ENCODE measurements at places on chromosomes 2 and 18.

- DNase-seq: no peak
Measured at GRCh38 chr2:84486441-84487115, 27.5 kb upstream of the SUCLG1 start.

DNA sequence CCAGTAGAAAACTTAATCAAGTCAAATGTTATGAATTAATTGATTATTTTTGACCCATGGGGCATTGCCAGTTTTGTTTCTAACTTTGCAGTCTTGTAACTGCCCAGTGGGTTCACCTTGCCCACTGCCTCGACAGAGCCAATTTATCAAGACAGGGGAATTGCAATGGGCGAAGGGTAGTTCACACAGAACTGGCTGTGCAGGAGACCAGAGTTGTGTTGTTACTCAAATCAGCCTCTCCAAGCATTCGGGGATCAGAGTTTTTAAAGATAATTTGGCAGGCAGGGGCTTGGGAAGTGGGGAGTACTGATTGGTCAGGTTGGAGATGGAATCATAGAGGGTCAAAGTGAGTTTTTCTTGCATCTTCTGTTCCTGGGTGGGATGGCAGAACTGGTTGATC is 168.5 kb upstream of the COPS8 start:
- no peak for DNase-seq

DNA sequence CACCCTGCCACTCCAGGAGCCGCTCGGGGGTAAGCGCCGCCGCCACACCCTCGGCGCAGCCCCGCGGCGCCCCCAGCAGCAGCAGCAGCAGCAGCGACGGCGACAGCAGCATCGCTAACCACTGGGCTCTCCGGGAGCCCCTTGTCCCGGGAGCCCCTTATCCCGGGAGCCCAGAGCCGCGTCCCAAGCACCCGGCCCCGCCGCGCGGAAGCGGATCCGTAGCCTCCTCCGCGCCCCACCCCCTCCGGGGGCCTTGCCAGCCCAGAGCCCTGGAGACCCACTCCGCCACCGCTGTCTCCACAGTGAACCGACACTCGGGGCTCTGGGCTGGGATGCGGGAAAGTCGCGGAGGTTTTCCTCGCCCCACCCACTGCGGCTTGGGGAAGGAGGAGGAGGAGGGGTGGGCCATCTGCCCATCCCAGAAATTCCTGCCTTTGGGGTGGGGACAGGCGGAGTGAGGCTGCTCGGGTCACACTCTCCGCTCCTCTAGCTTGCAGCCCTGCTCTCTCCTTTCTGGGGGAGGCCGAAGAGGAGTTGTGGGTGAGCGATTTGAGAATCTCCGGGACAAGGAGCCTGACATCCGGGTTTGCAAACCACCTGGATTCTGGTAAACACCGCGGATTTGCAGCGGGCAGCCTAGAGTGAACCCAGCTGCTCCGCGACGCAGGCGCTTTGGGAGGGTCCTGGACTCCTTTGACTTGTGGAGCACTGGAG is at the start of gene PLA2R1:
Gene PLA2R1 (minus strand): TSS at position 324 of the 714 bp plus-strand sequence. CDS start 212 bp downstream, at position 112.
- no peak for DNase-seq

GRCh38 chr2:99670768-99671734 is 181.2 kb upstream of the REV1 start:
- no peak for DNase-seq

GRCh38 chr2:195037045-195037444 is 620.0 kb upstream of the SLC39A10 start:
- no peak for DNase-seq

- no peak for DNase-seq
Measured at GRCh38 chr2:238042849-238043584, 17.8 kb upstream of the SCLY start.

- no peak for DNase-seq
Measured at GRCh38 chr2:44933434-44933951, 8.0 kb upstream of the SIX3 start.

DNA sequence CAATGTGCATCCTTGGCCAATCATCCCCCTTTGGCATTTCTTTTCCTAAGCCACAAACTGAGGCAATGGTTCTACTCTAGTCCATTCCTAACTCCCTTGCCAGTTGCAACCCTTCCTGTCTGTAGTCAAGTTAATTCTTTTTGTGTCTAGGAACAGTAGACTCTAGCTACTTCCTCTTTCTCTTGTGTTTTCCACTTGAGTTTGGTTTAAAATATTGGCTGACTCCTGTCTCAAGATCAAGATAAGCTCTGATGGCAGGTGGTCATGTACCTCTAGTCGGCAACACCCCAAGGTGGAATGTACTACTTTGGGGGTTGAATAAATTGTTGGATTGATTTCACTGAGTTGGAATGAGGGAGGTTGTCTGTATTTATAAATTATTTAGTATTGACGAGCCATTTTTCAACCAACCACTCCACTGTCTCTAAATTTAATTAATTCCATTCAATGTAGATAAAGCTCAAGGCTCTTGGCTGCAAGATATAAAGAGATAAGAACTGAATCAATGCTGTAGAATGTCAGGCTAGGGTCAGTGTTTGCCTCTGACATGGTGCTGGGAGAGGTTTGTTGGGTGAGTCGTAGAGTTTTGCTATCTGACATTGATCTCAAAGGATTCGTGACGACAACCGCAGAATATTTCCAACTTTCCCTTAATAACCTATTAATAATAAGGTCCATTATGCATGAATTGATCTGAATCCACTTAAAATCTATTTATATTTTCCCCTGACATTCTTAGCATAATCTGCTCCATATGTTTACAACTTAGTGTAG is 188.7 kb upstream of the APCDD1 start:
- DNase-seq: no peak

- DNase-seq: no peak
Measured at GRCh38 chr2:170405326-170405725, 227.4 kb downstream of the MYO3B start.

DNA sequence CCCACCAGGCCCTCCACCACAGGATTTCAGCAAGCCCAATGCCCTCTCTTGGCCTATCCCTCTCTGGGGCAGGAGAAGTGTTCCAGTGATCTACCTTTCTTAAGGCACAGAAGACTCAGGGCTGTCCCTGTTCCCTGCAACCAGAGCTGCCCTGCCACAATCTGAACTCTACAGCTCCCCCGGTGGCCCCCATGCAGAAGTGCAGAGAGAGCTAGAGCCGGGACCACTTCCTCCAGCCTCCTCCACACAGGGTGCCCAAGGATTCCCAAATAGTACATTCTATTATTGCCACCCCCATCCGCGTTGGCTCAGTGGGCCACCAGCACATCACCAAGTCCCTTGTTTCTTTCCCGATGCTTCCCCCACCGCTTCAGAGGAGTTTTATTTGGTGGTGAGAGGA is 114.8 kb upstream of the PTPRM start:
- no peak for DNase-seq

GRCh38 chr2:66762761-66763160 is 327.8 kb downstream of the MEIS1 start:
- no peak for DNase-seq

GRCh38 chr18:24160086-24160485 is 21.2 kb downstream of the CABYR start:
- no peak for DNase-seq

- DNase-seq: no peak
Measured at GRCh38 chr2:113237604-113238160, 41.0 kb downstream of the PAX8 start.

GRCh38 chr2:101480764-101481163 is 5.9 kb upstream of the RFX8 start:
- no peak for DNase-seq

- no peak for DNase-seq
Measured at GRCh38 chr18:4384932-4385331, 70.2 kb downstream of the DLGAP1 start.

DNA sequence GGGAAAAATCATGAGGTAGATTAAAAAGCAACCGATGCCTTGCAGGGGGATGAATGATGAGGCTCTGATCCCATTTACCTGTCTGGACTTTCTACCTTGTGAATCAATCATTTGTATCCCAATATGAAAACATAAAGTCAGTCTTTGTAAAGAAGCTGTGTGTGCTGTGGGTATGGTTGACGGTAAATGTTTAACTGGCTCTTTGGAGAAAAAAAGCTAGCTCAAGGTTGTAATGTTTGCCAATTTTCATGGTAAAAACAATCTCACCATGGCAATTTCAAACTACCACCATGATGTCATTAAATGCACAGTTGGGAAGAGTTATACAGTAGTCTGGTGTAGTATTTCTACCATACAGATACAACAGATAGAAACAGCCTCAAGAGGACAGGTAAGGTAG is 14.6 kb downstream of the TTR start:
- no peak for DNase-seq

- DNase-seq: no peak
Measured at GRCh38 chr2:56202381-56203121, 18.8 kb downstream of the CCDC85A start.

DNA sequence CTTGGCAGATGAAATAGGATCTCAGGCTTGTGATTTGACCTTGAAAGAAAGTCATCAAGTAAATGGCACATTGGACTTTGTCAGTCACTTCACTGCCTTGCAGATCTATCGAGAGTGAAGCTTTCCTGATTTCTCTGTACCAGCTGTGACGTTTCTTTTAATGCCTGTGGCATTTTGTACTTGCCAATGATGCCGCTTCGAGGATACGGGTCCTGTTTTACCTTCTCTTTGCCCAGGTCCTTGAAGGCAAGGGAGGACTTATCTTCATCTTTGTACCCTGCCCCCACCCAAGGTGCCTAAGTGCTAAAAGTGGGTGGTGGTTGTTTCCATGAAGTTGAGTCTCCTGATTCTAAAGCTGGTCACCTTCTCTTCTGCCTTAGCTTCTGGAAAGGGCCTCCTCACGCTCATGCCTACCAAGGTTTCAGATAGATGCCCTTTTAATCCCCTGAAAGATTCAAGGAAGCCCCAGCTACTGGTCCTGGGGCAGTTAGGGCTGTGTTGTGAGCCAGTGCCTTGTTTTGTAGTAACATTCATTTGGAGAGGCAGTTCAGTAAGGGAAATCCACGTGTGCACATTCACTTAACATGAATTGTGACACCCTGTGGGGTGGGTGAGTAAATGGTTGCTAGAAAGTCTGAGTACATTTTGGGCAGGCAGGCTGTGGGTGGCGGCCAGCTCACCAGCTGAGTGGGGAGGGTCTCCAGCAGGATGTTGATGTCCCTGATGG is 6.1 kb downstream of the LBH start:
- no peak for DNase-seq

- DNase-seq: no peak
Measured at GRCh38 chr18:2780750-2781149, 66.1 kb upstream of the EMILIN2 start.

- no peak for DNase-seq
Measured at GRCh38 chr18:21444465-21445212, 155.9 kb downstream of the ESCO1 start.

- DNase-seq: no peak
Measured at GRCh38 chr2:2850218-2850755, 519.2 kb upstream of the MYT1L start.

GRCh38 chr18:27609221-27609620 is 424.1 kb upstream of the CHST9 start:
- DNase-seq: no peak

- DNase-seq: no peak
Measured at GRCh38 chr18:7577706-7578105, 10.6 kb downstream of the PTPRM start.

DNA sequence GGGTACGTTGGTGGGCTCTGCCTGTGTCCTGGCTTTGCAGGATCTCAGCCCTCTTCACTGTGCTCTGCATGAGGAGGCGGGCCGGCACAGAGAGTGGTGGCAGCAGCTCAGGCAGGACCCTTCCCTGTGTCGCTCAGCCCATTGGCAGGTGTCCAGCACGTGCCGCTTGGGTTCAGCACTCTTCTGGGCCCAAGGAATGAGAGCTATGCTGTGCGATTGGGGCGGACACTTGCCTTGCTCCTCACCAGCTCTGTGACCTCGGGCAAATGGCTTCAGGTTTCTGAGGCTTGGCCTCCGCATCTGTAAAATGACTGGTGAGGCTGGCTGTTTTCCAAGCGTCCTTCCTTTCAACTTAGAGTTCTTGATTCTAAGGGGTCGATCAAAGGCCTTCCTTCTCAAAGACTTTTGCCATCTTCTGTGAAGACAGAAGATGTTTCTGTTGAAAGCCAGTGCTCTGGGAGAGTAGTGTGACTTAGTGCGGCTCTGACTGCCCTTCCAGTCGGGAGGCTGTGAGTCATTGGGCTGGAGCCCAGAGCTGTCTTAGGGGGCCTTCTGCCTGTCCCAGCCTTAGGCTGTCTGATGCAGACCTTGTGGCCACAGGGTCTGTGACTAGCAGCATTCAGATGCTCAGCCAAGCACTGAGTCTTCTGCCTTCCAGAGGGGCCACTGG is 35.6 kb downstream of the GLI2 start:
- DNase-seq: no peak

DNA sequence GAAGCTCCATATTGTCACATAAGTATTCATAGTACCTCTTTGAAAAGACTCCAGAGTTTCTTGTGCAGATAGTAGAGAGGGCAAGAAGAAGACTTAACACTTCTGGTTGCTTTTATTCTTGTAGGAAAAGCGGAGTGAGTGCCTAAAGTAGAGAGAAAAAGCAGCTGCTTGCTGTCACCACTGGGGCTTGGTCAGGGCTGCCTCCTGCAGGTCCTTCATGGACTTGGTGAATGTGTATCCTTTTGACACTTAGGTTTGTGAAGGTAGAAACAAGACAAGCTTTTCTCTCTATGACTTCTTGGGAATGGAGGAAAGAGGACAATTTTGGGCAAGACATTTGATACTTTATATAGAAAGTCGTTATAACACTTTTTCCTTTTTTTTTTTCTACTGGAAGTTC is 312.8 kb upstream of the FANCL start:
- no peak for DNase-seq

DNA sequence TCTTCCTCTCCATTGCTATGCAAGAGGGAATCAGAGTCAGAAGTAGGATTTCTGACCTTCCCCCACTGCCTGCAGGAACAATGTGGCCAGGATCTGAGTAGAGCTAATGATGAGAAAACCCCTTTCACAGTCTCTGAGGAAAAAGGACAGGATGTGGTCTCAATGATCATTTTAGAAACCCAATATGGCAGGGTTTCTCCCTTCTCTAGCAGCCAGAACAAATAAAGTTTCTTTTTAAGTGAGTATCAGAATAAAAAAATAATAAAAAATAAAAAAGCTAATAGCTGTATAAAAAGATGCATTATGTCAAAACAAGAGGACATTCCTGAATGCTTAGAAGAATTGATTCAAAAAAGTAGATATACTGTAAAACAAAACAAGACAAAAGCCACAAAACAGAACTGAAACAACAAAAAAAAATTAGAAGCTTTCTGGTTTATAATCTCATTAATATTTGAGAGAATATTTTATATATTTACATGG is 1124.9 kb upstream of the ZEB2 start:
- no peak for DNase-seq

GRCh38 chr18:30245766-30246455 is 796.6 kb downstream of the DSC3 start:
- DNase-seq: no peak

GRCh38 chr2:219573166-219573565 is 1.1 kb downstream of the INHA start:
- no peak for DNase-seq

- DNase-seq: no peak
Measured at GRCh38 chr2:132690664-132691303, 20.8 kb upstream of the LYPD1 start.

DNA sequence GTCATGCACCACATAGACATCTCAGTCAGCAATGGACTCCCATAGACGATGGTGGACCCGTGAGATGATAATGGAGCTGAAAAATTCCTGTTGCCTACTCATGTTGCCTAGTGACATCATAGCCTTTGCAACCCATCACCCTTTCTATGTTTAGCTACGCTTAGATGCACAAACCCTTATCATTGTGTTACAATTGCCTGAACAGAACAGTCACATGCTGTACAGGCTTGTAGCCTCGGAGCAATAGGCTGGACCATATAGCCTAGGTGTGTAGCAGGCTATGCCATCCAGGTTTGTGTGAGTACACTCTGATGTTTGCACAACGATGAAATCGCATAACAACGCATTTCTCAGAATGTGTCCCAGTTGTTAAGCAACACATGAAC is 221.6 kb downstream of the ALPK2 start:
- no peak for DNase-seq

GRCh38 chr2:16189029-16189835 is 248.9 kb downstream of the MYCN start:
- DNase-seq: no peak
